Ascending aorta (tissue), 2 donors: ENCODE measurements at places on chromosomes 16 and 17. TPM values are rescaled to one million over a fixed set of nuclear protein-coding genes. Genes with fewer than 3 reads are reported as not detected.
A peak's percentile ranks its signal among the peaks of the same experiment; 100 is the strongest.

- H3K4me3 ChIP-seq = no peak overlapping the region
- H3K27me3 ChIP-seq = no peaks in the 10 kb centered on the region
- H3K4me1 ChIP-seq = no peaks in the 10 kb centered on the region
- no peaks in the 10 kb centered on the region for H3K36me3 ChIP-seq
- DNase-seq = no peak
Measured at GRCh38 chr16:57270221-57271062, 14.0 kb downstream of the PLLP start.

DNA sequence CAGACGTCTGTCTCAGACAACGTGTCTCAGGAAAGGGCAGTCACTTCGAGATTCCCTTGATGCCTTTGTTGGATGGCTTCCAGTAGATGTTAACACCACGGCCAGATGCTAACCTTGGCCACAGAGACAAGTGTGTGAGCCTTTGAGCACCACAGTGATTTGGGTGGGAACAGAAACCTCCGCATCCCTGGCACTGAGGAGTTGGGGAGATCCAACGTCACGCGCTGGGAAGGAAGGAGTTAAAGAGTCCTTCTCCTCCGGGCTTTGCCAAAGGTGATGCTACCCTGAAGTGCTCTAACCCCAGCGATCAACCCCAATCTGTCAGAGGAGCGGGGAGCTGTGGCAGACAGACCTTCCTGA, 3.0 kb upstream of the ABR start:
- H3K4me1 ChIP-seq = peaks cover 30% of the 10 kb centered on the region
- no peak for DNase-seq
- H3K27me3 ChIP-seq = no peaks in the 10 kb centered on the region
- H3K4me3 ChIP-seq = no peak overlapping the region
- no peak overlapping the region for H3K27ac ChIP-seq

DNA sequence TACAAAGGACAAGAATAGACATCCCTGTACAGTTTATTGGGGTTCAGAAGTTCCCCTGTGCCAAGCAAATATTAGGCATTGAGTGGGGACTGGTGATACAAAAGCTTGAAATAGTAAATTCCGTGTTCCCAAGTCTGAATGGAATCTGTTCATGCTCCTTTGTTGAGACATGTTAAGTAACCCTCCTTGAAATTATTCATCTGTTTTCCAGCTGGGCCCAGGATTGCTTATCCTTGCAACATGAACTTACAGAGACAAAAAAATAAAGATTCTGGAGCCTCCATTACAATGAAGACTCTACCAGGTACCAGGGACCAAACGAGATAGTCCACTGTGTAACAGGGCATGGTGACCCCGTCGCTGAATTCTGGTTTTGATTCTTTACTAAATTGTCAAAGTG, 6.1 kb upstream of the CCL8 start:
- peaks cover 14% of the 10 kb centered on the region for H3K4me1 ChIP-seq
- no peak overlapping the region for H3K27ac ChIP-seq
- no peaks in the 10 kb centered on the region for H3K27me3 ChIP-seq
- no peaks in the 10 kb centered on the region for H3K36me3 ChIP-seq
- H3K4me3 ChIP-seq = no peak overlapping the region

DNA sequence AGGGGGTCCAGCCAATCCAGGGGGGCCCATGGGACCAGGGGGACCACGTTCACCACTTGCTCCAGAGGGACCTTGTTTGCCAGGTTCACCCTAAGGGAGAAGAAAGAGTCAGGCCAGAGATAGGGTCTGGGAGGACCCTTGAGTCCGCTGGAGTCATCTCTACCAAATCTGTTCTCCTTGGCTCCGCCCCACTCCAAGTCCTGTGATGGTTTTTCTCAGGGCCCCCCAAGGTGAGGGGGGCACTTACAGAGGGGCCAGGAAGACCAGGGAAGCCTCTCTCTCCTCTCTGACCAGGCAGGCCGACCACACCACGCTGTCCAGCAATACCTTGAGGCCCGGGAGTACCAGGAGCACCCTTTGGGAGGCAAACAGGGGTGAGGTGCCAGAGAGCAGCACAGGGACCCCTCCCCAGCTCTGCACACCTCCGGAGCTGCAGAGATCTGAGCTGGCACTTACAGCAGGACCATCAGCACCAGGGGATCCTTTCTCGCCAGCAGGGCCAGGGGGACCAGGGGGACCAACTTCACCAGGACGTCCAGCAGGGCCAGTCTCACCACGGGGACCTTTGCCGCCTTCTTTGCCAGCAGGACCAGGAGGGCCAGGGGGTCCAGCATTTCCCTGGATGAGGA, 12.4 kb downstream of the COL1A1 start:
- peaks cover 78% of the 10 kb centered on the region for H3K36me3 ChIP-seq
- peak overlapping the region; percentile 97 for H3K27ac ChIP-seq
- DNase-seq = no peak
- no peak overlapping the region for H3K4me3 ChIP-seq
- peaks cover 23% of the 10 kb centered on the region for H3K4me1 ChIP-seq

Gene UBE2Z
- 68.8 TPM for total RNA-seq

DNA sequence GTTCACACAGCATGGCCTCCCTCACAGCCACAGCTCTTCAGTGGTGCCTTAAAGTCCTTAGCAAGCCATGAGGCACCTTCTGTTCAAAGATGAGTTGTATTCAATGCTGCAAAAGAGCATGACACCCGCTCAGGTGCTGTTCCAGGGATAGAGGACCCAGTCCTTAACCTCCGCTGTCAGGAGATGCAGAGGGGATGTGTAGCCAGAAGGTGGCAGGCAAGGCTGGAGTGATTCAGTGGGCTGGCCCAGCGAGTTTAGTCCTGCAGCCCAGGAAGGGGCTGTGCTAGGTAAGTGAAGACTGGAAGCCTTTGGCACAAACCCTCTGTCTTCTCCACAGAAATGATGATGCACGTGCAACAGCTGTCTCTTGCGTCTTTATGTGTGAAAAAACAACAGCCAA, 25.0 kb upstream of the ADAM11 start:
- no peaks in the 10 kb centered on the region for H3K27me3 ChIP-seq
- H3K4me1 ChIP-seq = no peaks in the 10 kb centered on the region
- H3K36me3 ChIP-seq = no peaks in the 10 kb centered on the region

Gene PIRT
- not detected for total RNA-seq

GRCh38 chr17:79272666-79273219, 198.1 kb downstream of the ENGASE start:
- H3K4me3 ChIP-seq = no peak overlapping the region
- H3K4me1 ChIP-seq = no peaks in the 10 kb centered on the region
- no peaks in the 10 kb centered on the region for H3K27me3 ChIP-seq
- no peak overlapping the region for H3K27ac ChIP-seq
